Activated CD8-positive, alpha-beta T cell treated with anti-CD3 and anti-CD28 coated beads for 36 hours (primary cell): ENCODE measurements at places on chromosomes 3 and 15. TPM values are rescaled to one million over a fixed set of nuclear protein-coding genes. Genes with fewer than 3 reads are reported as not detected.

The ALDH1A2 gene
- total RNA-seq, result 1.4 TPM

The MESP2 gene
- total RNA-seq, result not detected

The KBTBD13 gene
- total RNA-seq, result not detected

The ERC2 gene
- 0.18 TPM for total RNA-seq

The PLXNA1 gene
- total RNA-seq, result 6.6 TPM

The PLA2G4D gene
- total RNA-seq, result not detected

The TEX55 gene
- not detected for total RNA-seq

The FAM81A gene
- total RNA-seq, result 1.2 TPM

GRCh38 chr3:49900491-49901153 lies 3.1 kb downstream of the MST1R start:
- no peak overlapping the region for H3K4me3 ChIP-seq
- no peaks in the 10 kb centered on the region for H3K27me3 ChIP-seq
- peaks cover 7% of the 10 kb centered on the region for H3K4me1 ChIP-seq
- no peak for DNase-seq

DNA sequence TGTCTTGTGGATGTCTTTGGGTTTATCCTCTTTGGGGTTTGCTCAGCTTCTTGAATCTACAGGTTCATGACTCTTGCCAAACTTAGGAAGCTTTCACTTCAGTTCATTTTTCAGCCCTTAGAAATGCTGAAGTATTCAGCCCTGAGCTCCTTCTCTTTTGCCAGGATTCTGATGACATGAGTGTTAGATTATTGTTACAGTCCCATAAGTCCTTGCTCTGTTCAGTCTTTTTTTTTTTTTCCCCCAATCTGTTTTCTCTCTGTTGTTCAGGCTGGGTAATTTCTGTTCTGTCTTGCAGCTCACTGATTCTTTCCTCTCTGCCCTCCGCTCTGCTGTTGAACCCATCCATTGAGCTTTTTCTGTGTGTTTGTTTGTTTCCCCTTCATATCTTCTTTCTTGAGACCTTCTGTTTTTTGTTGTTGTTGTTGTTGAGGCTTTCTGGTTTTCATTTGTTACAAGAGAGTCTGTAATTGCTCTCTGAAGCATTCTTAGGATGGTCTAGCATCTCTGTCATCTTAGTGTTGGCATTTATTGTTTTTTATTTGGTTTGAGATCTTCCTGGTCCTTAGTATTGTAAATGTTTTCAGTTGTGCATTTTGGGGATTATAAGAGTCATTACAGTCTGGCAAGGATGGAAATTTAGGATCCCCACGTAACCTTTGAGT lies 18.4 kb downstream of the LRCH3 start:
- no peak for DNase-seq
- H3K4me3 ChIP-seq, result no peak overlapping the region
- H3K27ac ChIP-seq, result no peak overlapping the region
- peaks cover 11% of the 10 kb centered on the region for H3K36me3 ChIP-seq
- H3K4me1 ChIP-seq, result peaks cover 36% of the 10 kb centered on the region

DNA sequence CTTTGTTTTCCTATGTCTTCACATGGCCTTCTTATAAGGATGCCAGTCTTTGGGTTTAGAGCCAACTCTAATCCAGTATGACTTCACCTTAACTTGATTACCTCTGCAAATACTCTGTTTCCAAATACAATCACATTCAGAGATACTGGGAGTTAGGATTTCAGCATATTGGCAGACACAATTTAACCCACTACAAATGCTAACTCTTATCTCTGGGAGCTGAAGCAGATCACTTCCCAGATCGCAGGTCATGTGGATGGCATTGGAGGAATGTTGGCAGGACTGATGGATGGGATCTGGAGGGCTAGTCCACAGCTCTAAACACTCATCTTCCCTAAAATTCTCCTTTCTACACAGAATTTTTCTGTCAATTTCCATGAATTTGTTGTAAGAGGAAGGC lies 46.2 kb upstream of the ADGRG7 start:
- no peak overlapping the region for H3K27ac ChIP-seq
- H3K4me1 ChIP-seq, result peaks cover 5% of the 10 kb centered on the region
- no peak overlapping the region for H3K4me3 ChIP-seq
- H3K36me3 ChIP-seq, result no peaks in the 10 kb centered on the region
- no peak for DNase-seq
- H3K27me3 ChIP-seq, result no peaks in the 10 kb centered on the region

- H3K4me3 ChIP-seq, result no peak overlapping the region
- no peak for DNase-seq
- no peak overlapping the region for H3K27ac ChIP-seq
- no peaks in the 10 kb centered on the region for H3K27me3 ChIP-seq
These were observed 673.7 kb downstream of the FHIT start for GRCh38 chr3:60577601-60578000.

DNA sequence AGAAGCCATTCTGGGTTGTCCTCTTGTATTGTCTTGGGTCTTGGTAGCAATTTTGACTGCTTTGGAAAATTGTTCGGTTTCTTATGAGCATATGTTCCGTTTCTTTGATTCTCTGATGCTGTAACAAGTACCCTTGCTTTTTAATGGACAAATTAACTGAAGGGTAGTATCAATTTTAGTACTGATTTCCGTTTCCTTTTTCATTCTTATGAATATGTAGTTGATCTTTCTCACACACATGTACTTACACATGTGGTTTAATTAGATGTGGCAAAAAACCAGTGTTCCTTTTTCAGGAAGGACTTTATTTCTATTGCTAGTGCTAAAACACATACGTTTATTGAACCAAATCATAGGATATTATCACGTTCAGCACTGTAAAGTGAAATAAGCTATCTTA lies 119.1 kb downstream of the TCF12 start:
- no peak overlapping the region for H3K4me3 ChIP-seq
- H3K36me3 ChIP-seq, result peaks cover 6% of the 10 kb centered on the region
- peaks cover 46% of the 10 kb centered on the region for H3K4me1 ChIP-seq
- peak overlapping the region; percentile 73 for H3K27ac ChIP-seq

GRCh38 chr3:184636741-184637316 lies 75.0 kb downstream of the MAGEF1 start:
- H3K36me3 ChIP-seq, result no peaks in the 10 kb centered on the region
- peak overlapping the region; percentile 17 for H3K27ac ChIP-seq
- H3K4me1 ChIP-seq, result peaks cover 3% of the 10 kb centered on the region
- no peak overlapping the region for H3K4me3 ChIP-seq
- peak; percentile 74 for DNase-seq

DNA sequence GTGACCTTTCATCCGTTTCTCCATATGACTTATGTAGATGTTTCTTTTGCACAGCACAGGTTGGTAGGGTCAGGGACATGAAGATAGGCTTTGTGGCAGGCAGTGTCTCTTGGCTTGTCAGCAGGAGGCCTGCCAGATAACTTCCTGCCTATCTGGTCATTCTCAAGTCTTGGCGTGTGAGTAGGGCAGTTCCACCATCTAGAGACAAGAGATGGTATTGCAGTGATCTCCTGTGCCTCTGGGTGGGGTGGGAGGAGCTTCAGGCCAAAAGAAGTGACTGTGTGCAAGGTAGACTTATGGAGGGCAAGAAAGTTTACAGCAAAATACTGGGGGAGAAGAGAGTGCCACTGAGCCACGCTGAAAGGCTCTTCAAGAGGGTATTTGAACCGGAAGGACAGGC lies 11.0 kb downstream of the TEX264 start:
- peak; percentile 87 for DNase-seq
- peak overlapping the region; percentile 68 for H3K27ac ChIP-seq
- peaks cover 29% of the 10 kb centered on the region for H3K36me3 ChIP-seq
- no peaks in the 10 kb centered on the region for H3K27me3 ChIP-seq
- no peak overlapping the region for H3K4me3 ChIP-seq

GRCh38 chr3:72997421-72997961 lies 880 bp downstream of the PPP4R2 start:
- DNase-seq, result peak; percentile 68
- H3K4me1 ChIP-seq, result peaks cover 41% of the 10 kb centered on the region
- peak overlapping the region; percentile 88 for H3K4me3 ChIP-seq

DNA sequence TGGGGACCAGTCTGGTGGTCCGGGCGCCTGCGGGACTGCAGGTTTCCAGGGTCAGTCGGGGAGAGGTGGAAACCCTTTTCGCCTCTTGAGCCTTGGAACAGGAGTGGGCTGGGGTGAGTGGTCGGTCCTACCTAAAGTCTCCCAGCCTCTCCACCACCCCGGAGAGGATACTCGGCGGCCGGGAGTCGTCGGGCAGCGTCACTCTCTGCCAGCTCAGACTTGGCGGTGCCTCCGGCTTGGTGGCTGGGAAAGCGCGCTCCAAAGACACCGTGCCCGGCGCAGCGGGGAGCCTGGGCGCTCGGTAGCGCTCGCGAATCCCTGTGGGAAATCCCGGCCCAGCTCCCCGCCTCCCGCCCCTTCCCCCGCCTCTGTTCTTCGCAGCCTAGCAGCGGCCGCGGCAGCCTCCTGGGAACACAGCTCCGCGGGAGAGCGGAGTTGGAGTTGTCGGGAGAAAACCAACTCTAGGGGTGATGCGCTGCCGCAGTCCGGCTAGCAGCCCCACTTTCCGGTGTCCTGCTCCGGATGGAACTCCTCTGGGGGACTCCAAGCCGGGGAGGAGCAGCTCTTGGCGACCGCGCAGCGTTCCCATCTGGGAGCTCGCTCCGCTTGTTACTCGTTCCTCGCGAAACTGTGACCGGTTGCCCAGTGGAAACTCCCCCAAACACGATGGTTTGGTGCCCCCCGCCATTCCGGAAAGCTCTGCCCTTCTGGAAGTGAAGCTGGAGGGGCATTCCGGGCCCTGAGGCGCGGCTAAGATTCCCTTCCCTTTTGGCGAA lies 1.4 kb downstream of the EPHB1 start:
- H3K36me3 ChIP-seq, result no peaks in the 10 kb centered on the region
- peaks cover 5% of the 10 kb centered on the region for H3K4me1 ChIP-seq
- no peak overlapping the region for H3K27ac ChIP-seq

- peaks cover 74% of the 10 kb centered on the region for H3K4me1 ChIP-seq
- no peaks in the 10 kb centered on the region for H3K27me3 ChIP-seq
- peaks cover 11% of the 10 kb centered on the region for H3K36me3 ChIP-seq
These were observed 4.0 kb downstream of the TNK2 start for GRCh38 chr3:195904368-195904767.

DNA sequence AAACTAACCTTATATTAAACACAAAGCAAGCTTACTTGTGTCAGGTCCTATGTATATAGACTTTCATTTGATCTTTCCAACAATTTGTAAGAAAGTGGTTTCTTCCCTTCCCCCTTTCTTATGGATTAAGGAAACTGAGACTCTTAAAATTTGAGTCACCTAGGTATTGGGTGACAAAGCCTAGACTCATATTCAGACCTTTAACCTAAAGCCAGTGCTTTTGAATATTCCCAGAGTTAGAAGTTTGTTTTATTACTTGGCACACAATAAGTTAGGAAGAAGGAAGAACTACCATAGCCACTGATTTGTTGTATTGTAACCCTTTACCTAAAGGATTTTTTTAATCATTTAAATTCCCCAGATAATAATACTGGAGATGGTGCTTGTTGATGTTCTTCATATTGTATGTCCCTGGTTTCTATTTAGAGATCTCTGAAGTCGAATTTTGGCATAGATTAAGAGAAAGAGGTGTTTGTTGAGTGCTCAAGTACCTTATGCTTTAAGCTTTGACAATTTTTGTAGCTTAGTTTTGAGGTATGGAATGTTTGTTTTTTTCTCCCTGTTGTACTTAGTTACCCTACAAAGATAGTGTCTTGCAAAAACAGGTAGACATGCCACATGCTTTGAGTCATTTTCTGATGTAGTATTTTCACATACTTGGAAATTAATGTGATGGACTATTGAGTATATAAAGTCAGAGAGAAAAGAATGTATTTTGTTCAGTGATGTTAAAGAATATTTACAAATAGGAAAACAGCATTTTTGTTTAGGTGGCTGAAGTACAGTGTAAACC lies 11.2 kb downstream of the TSC22D2 start:
- peaks cover 27% of the 10 kb centered on the region for H3K36me3 ChIP-seq
- H3K27me3 ChIP-seq, result no peaks in the 10 kb centered on the region
- DNase-seq, result no peak
- H3K4me3 ChIP-seq, result no peak overlapping the region

DNA sequence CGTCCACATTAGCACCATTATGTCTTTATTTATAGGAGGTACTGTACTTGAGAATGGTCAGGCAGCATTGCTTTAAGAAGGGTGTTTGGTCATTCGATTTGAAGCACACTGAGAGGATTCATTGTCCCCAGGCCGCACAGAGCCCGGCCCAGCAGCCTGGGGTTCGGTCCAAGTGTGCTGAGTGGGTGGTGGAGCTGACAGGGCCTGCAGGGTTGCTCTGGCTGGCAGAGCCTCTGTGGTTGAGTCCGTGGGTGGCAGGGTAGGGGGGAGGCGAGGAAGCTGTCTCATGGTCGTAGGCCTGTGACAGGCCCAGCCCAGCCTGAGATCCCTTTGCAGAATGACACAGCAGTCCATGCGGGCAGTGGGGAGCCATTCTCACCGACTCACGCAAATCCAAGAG lies 227.7 kb upstream of the TOPAZ1 start:
- H3K4me1 ChIP-seq, result no peaks in the 10 kb centered on the region
- peaks cover 6% of the 10 kb centered on the region for H3K27me3 ChIP-seq
- H3K4me3 ChIP-seq, result no peak overlapping the region
- DNase-seq, result no peak
- H3K36me3 ChIP-seq, result no peaks in the 10 kb centered on the region

GRCh38 chr3:14267976-14268375 lies 89.4 kb downstream of the LSM3 start:
- DNase-seq, result no peak
- H3K4me1 ChIP-seq, result no peaks in the 10 kb centered on the region
- H3K27ac ChIP-seq, result no peak overlapping the region

- DNase-seq, result peak; percentile 77
- H3K4me3 ChIP-seq, result no peak overlapping the region
- H3K27me3 ChIP-seq, result no peaks in the 10 kb centered on the region
These were observed 44.8 kb downstream of the CYP11A1 start for GRCh38 chr15:74322558-74323180.

DNA sequence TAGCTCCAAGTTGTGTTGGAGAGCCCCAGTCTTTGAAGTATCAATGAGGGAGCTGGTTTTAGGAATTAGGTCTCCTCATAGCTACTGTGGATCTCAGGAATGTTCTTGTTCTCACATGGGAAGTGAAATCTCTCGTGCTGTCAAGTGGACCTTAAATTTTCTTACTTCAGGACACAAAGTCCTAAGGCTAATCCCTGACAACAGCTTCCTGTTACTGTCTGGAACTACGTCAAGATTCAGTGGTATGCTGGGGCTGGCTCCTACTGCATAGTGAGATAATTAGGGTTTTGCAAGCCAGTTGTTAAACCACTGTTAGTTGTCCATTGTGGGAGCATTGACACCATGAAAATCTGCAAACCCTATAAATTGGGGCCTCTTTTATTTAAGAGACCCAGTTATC lies 22.8 kb downstream of the MESP1 start:
- H3K27ac ChIP-seq, result no peak overlapping the region
- H3K27me3 ChIP-seq, result no peaks in the 10 kb centered on the region
- H3K36me3 ChIP-seq, result no peaks in the 10 kb centered on the region
- H3K4me1 ChIP-seq, result no peaks in the 10 kb centered on the region
- DNase-seq, result no peak
